ENCODE measurements at places on chromosomes 6 and 20.

DNA sequence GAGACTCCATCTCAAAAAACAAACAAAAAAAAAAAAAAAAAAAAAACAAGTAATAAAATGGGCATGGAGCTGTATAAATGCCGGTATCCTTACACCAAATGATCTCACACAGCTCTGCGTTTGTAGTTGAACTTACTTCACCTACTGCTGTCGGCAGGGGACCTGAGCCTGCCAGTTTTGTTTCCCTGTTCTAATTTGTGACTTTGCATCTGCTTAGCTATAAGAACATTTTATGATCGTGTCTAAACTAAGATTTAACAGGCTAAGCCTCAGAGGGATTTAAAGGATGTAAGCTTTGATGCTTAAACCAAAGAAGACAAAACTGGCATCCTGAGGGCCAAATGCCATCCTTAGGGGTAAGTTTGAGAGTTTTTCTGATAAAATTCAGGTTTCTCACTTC lies 58.7 kb downstream of the GCNT2 start:
- DNase-seq = no peak

DNA sequence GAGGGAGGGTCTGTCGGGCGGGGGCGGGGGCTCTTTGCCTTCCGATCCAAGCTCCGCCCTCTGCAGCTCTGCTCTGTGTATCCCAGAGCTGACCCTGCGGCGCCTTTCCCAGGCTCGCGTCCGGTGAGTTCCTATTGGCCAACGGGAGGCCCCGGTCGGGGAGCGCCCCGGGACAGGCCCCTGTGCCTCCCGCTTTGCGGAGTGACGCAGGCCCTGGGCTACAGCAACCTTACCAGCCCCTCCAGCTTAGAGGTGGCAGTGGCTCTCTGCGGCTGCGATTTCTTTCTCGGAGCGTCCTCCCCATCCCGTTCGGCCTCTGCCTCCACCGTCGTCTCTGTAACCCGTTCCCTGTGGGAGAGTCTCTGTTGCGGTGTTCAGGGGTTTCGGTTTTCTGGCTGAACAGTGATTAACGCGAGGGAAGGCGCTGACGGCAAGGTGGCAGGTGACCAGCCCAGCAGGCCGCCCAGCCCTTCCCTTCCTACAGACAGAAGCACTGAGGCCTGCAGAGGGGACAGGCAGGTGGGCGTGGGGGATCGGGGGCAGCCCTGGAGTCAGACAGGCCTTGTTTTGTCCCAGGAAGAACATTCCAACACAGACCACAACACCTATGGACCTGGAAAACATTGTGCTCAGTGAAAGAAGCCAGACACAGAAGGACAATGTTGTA lies 18.1 kb upstream of the CEBPB start:
- peak; percentile 53 for DNase-seq

DNA sequence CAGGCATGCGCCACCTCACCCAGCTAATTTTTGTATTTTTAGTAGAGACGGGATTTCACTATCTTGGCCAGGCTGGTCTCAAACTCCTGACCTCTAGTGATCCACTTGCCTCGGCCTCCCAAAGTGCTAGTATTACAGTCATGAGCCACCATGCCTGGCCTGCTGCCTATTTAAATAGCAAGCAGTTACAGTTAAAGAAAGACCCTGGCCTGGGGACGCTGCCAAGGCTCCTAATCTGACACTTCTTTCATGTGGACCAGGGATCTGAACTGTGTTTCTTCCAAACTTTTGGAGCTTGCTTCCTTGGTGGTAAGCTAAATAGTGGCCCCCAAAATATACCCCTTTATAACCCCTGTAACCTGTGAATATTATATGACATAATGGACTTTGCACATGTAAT lies 15.3 kb downstream of the PPARD start:
- DNase-seq = no peak

GRCh38 chr6:44034931-44035345 lies 92.3 kb downstream of the MRPL14 start:
- no peak for DNase-seq

DNA sequence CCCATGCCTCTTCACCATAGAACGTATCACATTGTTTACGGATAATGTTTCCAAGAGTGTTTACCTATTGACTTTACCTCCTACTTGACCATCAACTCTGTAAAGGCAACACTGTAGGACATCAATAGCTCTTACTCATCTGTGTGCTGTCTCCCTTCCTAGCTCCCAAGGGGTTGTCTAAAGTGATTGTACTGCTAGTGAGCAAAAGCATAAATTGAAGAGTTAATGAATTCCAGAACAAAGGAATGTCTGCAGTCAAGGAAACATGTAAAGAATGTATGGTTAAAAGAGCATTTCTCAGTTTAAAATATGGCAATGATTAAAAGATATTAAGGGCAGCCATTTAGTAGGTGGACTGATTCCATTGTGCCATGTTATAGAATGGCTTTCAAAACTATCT lies 985.4 kb downstream of the TBC1D32 start:
- no peak for DNase-seq

- DNase-seq = no peak
Measured at GRCh38 chr6:67300430-67301040, 1334.5 kb upstream of the ADGRB3 start.

DNA sequence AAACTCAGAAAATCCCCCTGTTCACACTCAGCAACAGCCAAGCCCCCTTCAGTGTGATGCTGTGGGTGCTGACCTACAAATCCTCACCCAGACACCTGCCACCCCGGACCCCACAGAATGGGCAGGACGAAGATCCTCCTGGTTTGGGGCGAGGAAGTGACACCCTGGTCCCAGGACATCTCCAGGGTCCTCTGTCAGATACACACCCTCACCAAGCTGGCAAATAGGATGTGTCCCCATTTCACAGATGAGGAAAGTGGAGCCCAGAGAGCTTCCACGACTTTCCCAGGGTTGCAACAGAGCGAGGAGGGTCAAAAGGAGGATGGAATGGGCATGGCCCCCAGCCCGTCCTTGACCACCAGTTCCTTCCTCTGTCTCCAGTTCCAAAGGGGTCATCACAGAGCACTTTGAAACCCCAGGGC lies 92.0 kb upstream of the AFDN start:
- DNase-seq = peak; percentile 62

DNA sequence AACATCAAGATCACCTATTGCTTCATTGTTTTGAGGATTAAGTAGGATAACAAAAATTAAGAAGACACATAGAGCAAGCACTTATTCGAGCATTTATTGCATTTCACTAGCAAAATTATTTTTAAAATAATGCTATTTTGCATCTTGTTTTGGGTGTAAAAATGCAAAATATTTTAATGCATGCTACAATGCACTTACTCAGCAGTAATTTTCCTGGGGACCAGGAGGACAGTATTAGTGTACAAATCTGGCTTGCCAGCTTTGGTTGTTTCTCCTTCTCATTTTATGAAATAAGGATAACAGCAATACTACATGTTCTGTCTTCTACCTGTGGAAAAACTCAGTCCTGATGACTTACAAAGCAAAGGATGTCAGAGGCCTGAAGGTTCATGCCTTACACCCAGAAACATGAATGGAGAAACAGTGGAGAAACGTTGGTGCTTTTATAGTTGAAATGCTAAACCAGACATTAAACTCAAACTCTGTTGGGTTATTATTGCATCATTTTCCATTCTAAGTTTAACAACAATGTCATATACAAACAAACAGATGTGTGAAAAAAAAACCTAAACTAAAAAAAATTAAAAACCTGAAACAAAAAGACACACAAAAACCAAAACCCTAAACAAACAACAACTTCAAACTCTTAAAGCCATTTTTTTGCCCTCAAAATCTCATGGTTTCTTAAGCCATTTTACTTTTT lies 50.2 kb upstream of the ATXN1 start:
- DNase-seq = no peak

DNA sequence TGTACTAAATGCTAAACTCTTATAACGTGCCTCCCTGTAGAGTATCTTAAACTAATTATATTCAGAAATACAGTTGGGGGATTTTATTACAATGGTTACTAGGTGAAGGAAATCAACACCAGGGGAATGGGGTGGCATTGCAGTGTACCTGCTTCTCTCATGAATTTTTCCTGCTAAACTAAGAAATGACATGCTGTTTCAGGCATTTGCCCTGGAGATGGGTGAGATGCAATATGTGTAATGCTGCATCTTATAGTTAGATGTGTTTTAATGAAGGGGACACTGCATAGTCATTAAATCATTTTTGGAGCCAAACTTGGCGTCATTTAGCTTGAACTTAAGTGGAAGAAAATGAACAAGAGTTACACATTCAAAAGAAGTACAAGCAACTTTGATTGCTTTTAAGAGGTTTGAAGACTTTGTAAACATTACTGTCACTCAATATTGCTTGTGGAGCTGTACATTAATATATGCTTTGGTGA lies 4.3 kb downstream of the EYA4 start:
- no peak for DNase-seq

DNA sequence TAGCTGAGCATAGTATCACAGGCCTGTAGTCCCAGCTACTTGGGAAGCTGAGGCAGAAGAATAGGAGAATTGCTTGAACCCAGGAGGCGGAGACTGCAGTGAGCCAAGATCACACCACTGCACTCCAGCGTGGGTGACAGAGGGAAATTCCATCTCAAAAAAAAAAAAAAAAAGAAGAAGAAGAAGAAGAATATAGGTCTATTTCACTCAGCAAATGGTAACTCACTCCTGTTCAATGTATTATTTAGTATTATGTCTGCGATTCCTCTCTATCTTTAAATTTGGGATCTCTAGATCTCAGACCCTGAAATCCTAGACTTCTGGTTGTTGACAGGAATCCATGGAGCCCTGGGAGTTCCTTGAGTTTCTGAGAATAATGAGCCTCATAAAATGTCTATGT lies 98.6 kb downstream of the HFE start:
- no peak for DNase-seq

- DNase-seq = peak; percentile 17
Measured at GRCh38 chr6:148854096-148854495, 107.3 kb downstream of the UST start.

DNA sequence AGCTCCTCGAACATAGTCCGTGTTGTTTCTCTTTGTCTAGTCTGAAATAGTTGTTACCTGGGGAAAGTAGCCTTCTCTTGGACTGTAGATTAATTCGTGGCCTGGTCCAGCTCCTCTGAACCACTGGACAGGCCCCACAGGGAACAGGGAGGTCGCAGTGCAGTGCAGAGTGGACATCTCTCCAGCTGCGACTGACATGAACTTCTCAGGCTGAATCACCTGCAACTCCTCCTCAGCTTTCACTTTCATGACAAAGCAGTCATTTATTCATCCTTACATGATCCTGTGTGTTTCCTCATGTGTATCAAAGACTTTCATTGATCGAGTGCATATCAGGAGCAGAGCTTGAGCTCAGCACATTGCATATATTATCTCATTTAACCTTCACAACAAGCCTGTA lies 19.1 kb upstream of the SIRPG start:
- DNase-seq = no peak

- no peak for DNase-seq
Measured at GRCh38 chr6:37316071-37316470, 37.7 kb upstream of the RNF8 start.

GRCh38 chr6:169972736-169973135 lies 221.3 kb downstream of the ERMARD start:
- no peak for DNase-seq

DNA sequence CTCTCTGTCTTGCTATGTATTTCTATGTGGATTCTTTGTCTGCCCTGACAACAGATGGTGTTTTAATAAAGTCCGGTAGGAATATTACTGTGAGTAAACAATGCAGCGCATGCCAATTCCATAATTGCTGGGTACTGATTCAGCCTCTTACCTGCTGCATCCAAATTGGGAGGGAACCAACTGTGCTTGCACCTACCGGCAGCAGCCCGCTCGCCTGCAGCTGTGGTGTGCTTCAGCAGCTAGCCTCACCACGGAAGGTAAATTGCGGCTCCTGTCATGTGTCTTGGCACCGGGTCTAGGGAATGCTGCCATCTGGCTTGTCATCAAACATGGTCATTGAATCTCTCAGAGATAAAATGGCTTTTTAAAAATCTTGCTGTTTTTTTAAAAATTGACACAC lies 704.8 kb upstream of the SLC35B3 start:
- DNase-seq = no peak

GRCh38 chr20:54680872-54681619 lies 205.7 kb downstream of the DOK5 start:
- DNase-seq = peak; percentile 27

DNA sequence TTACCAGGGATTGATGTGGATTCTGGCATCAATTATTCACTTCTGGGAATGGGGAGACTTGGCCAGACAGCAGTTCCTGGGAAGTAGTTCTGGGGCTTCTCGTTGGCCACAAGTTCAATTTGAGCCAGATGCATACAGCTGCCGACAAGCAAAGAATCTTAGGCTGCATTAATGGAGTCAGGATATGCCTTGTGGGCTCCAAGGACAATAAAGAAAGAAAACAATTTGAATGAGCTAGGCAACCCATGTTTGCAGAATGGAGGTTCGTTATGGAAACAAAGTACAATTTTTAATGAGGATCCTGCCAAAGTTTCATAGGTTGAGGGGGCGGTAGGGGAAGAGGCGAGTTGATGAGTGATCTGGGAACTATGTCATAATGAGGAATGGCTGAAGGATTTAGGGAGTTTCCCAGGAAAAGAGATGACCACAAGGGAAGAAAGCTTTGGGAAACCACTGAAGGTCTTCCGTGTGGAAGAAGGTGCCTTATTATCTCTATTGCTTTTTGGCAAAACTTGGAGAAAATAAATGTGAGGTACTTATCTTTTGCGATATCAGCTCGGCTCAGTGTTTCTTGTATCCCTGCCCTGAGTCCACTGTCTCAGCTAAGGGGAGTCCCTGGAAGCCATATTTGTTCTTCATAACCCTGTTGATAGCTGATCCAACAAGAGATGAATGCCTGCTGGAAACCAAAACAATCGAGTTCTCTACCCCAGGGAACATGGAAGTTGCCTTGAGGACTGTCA lies 181.0 kb upstream of the ZNF217 start:
- no peak for DNase-seq

DNA sequence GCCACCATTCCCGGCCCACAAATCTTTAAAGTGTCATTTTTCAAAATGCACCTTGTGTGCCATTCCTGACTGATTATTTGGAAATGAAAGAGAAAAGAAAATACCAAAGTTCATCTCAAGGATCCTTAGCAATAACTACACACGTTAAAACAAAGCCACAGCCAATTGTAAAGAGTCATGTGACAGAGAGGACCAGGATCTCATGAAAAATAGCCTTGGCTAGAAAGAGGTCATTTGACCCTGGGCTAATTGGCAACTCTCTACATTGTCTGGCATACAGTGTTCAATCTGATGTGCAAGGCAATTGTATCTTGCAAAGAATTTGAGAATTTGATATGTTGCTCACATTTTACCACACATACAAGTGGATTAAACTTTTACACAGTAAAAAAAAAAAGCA lies 31.6 kb upstream of the HLA-G start:
- no peak for DNase-seq

DNA sequence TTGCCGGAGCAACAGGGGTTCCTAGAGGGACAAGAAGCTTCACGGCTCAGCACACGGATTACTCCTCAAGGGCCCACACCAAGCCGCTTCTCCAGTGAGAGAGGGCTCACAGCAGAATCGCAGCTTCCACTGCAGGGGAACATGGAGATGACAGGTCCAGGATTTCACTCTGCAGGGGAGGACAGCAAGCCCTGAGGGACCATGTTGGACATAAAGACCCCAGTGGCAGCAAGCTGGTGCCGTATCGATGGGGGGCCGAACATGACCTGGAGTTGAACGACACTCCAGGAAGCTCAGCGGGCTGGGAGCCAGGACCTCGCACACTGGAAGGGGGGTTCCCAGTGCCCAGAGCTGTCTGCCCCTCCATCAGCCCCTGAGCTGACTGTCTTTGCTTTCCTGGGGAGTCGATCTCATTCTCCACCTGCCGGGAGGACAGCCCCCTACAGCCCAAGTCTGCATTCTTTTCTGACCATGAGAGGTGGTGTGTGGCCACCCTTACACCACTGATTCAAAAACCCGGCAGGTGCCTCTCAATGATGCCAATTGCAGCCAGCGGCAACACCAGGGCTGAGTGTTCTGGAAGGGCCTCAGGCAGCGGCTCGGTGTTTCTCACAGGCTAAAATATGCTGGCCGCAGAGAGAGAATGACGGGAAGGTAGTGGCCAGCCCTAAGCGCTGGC lies 194.5 kb upstream of the CDH4 start:
- no peak for DNase-seq

Measured in posterior cingulate gyrus (tissue), 11 donors.